ENCODE measurements at places on chromosomes 13 and 19.

- no peak for DNase-seq
Observed at GRCh38 chr13:46202966-46203365, 8.8 kb upstream of the LRRC63 start.

DNA sequence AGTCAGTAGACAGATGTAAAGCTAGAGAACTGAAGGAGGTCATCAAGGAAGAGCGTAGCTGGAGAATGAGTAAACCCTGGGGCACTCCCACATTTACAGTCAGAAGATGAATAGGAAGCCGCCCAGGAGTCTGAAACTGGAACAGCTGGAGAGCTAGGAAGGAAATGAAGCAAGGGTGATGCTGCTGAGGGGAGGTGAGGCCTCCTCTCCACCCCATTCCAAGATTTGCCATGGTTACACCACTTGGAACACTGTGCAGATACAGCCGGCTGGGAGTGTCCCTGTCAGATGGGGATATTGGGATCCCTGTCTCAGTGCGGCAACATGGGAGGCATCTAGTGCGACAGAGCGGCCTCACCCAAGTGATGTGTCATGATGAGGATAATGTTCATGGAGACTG is 51.8 kb upstream of the GPI start:
- no peak for DNase-seq

- peak; percentile 82 for DNase-seq
Observed at GRCh38 chr19:32675720-32676185, at the start of gene RGS9BP. Gene RGS9BP (plus strand): TSS chr19:32675848. CDS start chr19:32676264, 416 bp downstream.

GRCh38 chr13:109383683-109384082 is 402.7 kb downstream of the IRS2 start:
- no peak for DNase-seq

- no peak for DNase-seq
Observed at GRCh38 chr13:76481738-76482137, 404.5 kb downstream of the KCTD12 start.

- DNase-seq: peak; percentile 76
Observed at GRCh38 chr19:10424011-10424637, 3.8 kb downstream of the PDE4A start.

GRCh38 chr19:10510301-10510802 is 6.9 kb downstream of the S1PR5 start:
- peak; percentile 65 for DNase-seq

GRCh38 chr19:29834991-29835846 is 23.4 kb downstream of the CCNE1 start:
- DNase-seq: no peak

DNA sequence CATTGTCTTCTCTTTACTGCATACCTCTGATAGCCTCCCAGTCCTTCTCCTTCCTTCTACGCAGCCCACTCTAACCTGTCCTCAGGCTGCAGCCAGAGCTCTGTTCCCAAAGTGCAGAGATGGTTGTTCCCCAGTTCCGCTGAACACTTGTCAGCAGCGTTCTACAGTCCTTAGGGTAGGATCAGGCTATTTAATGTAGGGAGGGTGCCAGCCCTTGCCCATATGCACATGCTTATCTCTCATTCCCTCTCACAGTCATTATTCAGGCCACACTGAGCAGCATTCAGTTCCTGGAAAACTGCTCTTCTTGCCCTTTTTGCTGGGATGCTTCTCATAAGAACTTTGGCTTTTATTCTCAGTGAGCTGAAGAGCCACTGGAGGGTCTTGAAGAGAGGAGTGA is 180.7 kb downstream of the MTUS2 start:
- no peak for DNase-seq

DNA sequence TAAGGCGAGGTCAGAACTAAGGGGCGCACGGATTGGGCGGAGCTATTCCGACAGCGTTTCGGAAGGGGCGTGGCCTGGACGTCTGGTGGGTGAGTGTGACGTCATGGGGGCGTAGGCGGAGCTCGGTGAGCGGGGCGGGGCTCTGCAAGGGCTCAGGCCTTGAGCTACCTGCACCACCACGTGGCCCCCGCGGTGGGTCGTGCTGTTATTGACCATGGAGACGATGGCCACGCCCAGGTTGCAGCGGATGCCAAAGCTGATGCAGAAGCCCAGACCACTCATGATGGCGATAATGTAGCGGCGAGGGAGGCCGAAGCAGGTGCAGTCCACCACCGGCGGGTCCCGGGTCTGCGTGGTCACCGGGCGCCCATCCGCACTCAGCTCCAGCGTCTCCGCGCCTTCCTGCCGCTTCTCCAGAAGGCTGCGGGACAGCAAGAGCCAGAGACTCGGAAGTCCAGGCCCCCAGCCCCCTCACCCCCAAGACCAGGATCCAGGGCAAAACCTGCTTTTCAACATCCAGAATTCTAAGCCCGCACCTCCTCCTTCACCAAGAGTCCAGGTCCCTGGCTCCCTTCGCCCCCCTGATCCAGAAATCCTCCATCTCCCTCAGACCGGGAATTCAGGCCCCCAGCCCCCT is 4.8 kb downstream of the SLC17A7 start:
- peak; percentile 53 for DNase-seq

GRCh38 chr13:24038841-24039330 is 121.6 kb upstream of the SPATA13 start:
- no peak for DNase-seq

DNA sequence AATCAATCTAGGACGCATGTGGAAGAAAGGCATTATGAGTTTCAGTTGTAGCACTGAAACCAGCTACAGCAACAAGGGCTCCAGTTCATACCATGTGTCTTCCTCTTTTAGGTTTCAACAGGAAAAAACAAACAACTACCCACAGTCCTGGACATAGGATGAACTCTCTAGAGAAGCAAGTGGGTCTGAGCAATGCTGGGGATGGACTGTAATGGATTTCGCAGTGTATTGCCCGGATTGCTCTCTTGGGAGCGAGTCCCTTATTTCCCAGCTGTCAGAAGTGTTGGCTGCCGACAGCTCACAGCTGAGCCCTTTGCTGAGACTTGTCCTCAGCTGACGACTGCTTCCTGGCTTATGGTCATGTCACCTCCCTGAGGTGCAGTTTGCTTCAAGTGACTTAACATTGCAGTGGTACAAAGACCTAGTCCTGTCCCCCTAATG is 12.1 kb upstream of the MYCBP2 start:
- DNase-seq: no peak

DNA sequence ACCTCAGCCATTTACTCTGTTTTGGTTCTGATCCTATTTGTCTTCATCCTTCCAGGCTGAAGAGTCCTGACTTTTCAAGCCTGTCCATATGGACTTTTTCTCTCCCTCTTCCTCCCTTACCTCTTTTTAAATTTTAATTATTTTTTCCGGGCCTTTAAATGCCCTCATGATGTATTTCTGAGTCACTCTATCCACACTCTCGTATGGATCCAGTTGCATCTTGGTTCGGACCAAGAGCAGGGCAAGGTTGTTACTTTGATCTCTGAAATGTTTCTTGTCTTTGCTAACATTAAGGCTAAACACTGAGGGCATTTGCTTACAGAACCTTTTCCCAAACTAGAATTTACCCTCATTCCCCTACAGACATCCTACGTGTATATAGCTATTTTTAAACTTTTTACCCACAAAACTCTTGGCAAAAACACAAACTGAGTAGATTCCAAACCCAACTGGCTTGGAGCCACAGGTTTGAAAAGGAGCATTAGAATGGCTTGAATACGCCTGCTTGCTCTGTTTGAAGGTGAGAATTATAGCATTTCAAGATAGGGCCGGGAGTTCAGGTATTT is 47.4 kb upstream of the SERPINE3 start:
- DNase-seq: no peak

DNA sequence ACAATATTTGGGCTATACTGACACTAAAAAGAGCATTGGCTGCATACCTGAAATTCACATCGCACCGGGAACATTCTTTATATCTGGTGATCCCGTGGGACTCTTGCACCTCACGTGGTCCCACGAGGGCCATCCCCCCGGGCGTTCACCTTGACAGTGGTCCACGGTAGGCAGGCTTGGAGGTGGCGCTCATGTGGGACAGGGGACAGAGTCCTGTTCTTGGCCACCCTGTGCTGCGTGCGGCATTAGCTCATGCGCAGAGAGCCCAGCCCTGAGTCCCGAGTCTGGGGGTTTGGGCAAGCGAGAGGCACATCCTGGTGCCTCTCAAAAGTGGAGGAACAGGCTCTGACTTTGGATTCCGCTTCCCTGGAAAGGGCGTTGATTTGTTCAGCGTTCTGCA is 7.5 kb downstream of the GAMT start:
- no peak for DNase-seq

GRCh38 chr13:32134241-32135055 is 102.9 kb downstream of the FRY start:
- DNase-seq: no peak

DNA sequence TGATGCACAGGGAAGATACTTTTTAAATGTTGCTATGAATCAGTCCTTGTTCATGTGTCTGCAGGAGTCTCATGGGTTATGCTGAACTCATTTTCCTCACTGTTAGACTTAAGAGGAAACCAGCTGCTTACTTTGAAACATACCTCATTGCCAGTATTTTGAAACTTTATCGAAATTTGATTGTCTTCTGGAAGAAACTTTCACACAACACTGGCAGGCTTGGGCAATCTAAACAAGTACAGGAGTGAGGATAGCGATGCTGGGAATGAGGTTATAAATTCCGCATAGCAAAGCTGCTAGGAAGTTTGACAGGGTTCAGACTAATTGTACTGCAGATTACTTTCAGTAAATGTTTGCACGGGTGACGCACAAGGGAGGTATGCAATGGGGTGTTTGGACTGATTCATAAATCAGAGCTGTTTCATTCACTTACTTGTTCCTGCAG is 245.7 kb downstream of the DNAJC15 start:
- no peak for DNase-seq

DNA sequence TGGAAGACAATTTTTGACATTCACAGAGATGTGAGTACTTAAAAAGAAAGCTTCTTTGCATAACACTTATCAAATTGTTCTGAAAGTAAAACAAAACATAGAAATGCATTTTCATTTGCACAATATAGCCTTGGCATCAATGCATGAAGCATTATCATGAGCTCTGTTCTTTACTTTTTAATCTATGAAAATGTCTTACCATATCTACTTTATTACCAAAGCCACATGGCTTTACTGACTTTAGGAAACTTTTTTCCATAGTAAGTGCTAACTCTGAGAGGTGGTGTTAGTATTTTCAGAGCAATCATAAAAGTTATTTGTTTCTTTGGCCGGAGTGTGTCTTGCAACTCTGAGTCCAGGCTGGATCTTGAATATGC is 10.5 kb downstream of the TNFRSF19 start:
- no peak for DNase-seq

GRCh38 chr19:42197375-42197817 is 20.1 kb downstream of the DEDD2 start:
- DNase-seq: no peak

DNA sequence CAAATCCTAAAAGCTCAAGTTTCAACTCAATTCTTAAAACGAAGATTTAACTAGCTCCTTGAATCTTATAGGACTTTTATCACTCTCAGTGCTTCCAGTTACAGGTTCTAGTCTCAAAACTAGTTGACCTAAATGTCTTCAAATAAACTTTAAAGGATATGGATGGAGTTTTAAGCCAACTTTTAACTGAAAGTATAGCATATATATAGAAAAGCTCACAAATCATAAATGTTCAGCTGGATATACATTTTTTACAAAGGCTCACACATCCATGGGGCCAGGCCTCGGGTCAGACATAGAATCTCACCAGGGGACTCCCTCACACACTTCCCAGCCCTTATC is 47.1 kb upstream of the ARHGEF7 start:
- no peak for DNase-seq

- DNase-seq: peak; percentile 30
Observed at GRCh38 chr13:99601535-99601934, 100.3 kb downstream of the TM9SF2 start.

DNA sequence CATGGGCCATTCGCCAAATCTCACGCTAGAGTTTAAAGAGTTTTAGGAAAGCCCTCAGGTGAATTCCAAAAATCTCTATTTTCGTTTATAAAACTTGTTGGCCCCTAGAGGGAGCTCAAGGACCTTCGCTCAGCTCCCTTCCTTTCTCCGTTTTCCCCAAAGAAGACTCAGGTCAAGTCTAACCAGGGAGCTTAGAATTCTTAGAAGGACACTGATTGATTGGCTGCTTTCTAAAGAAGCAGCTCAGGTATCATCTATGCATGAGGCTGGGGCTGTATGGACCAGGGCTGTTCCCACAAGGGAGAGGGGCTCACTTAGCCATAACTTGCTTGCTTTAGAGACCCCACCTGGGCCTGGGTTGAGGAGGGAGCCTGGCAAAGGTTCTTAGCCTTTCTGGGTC is 20.5 kb downstream of the DZIP1 start:
- peak; percentile 20 for DNase-seq

- DNase-seq: no peak
Observed at GRCh38 chr19:6070720-6071485, 39.4 kb downstream of the RFX2 start.

DNA sequence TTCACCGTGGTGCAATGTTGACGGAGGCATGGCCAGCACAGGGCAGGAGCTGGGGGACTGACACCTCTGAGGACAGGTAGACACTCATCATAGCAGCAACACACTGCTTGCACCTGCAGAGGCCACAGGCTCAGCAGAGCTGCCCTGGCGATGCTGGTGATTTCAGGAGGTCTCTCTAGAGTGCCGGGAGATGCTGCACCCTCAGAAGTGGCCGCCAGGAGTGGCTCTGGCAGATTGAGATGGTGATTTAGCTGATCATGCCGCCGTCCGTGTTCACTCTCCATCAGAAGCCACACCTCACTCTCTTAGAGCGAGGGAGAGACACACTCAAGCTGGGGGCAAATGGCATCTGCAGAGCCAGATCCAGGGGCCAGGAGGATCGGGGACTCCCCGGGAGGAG is 244.6 kb upstream of the SGCG start:
- no peak for DNase-seq

GRCh38 chr19:4638317-4638716 is 999 bp upstream of the TNFAIP8L1 start:
- DNase-seq: no peak

DNA sequence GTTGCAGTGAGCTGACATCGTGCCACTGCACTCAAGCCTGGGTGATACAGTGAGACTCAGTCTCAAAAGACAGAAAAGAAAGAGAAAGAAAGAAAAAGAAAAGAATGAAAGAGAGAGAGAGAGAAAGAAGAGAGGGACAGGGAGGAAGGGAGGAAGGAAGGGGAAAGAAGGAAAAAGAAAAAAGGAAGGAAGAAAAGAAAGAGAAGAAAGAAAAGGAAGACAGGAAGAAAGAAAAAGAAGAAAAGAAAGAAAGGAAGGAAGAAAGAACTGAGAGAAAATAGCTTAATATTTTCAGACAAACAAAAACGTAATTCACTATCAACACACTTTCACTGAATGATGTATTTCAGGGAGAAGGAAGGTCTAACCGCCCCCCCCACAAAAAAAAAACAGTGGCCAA is 39.3 kb downstream of the ESD start:
- no peak for DNase-seq

All from CD4-positive, alpha-beta T cell treated with Interleukin-6 for 4 hours (primary cell).